Bronchial epithelial cell (primary cell): ENCODE measurements at places on chromosomes 7 and 10.
A peak's percentile ranks its signal among the peaks of the same experiment; 100 is the strongest.

GRCh38 chr7:101106386-101106785 lies 20.5 kb upstream of the SERPINE1 start:
- no peak for DNase-seq

- no peak for DNase-seq
These were observed 73.9 kb upstream of the SMNDC1 start for GRCh38 chr10:110378533-110379108.

GRCh38 chr7:139647814-139648390 lies 124.4 kb downstream of the CLEC2L start:
- DNase-seq, result no peak

DNA sequence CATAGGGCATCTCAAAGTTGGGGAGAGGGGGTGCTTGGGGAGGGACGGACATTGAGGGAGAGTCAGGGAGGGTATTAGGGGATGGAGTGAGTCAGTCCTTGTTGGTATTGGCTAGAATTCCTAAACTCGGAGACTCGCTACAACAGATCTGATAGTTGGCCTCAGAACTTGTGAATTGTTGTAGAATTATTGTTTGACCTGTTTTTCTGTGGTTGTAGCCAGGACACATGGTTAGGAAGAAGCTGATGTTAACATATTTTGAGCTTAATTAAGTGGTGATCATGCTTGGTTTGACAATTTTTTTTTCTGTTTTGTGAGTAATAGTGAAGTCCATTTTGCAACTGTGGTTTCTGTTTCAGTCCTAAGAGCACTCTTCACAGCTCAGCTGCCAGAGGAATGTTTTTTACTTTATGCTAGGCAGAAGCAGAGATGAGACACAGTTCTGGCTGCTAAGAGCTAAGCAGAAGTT lies 1190.3 kb upstream of the C7orf33 start:
- no peak for DNase-seq

- DNase-seq, result no peak
These were observed 8.4 kb downstream of the LAMB1 start for GRCh38 chr7:107994421-107995030.

- no peak for DNase-seq
These were observed 799.5 kb upstream of the LRRN3 start for GRCh38 chr7:110291430-110291829.

GRCh38 chr7:90677486-90678404 lies 81.6 kb downstream of the CDK14 start:
- DNase-seq, result no peak

DNA sequence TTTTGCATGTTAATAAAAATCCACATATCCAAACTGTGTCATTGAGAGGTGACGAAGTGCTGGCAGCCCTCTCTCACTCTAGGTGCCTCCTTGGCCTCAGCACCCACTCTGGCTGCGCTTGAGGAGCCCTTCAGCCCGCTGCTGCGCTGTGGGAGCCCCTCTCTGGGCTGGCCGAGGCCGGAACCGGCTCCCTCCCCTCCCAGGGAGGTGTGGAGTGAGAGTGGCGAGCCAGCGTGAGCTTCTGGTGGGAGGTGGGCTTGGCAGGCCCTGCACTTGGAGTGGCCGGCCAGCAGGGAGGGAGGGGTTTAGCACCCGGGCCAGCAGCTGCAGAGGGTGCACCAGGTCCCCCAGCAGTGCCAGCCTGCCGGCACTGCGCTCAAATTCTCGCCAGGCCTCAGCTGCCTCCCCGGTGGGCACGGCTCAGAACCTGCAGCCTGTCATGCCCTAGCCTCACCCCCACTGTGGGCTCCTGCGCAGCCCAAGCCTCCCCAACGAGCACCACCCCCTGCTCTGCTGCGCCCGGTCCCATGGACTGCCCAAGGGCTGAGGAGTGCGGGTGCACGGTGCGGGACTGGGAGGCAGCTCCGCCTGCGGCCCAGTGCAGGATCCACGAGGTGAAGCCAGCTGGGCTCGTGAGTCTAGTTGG lies 11.1 kb downstream of the YAE1 start:
- DNase-seq, result no peak

DNA sequence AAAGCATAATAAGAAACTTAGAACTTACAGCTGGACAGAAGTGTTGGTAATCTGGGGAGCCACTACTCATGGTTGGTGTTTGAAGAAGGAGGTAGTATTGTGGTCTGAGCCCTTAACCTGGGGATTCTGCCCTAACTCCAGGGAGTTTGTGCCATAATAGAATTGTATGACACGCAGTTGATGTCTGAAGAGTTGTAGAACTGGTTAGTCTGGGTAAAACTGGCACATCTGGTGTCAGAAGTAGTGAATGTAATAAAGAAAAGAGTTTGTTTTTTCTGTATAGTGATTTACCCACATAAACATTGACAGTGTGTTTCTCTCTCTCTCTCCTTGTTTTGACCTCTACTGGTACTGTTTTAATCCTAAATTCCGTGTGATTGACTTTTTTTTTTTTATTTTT lies 448.1 kb upstream of the SEMA3D start:
- DNase-seq, result peak; percentile 33

GRCh38 chr7:54778166-54778565 lies 19.2 kb upstream of the SEC61G start:
- DNase-seq, result peak; percentile 11

GRCh38 chr7:124085179-124085578 lies 52.3 kb upstream of the TMEM229A start:
- peak; percentile 44 for DNase-seq

- DNase-seq, result no peak
These were observed 89.7 kb upstream of the NAMPT start for GRCh38 chr7:106374437-106374836.

DNA sequence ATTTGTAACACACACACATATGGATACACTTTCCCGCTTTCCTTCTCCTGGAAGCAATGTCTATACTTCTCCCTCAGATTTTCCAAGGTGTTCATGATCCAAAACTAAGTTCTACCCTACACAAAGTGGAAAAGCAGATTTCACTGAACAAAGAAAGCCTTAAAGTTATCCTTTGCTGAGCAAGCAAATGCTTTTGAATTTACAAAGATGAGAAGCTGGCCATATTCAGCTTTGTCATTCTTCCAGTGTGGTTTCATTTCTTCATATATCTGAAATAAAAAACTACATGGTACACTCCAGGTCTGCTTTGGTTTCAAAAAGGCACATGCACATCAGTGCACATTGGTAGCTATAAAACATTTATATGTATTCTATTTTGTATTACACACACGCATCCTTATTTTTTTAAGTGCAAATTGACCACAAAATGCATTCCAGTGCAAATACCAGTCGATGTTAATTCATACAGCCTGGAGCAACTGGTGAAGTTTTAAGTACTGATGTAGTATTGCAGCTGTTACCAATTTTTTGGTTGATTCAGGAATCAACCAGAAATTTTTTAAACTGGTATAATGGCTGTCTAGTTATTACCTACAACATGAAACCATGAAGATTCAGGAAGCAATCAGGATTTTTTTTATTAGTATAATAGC lies 65.5 kb upstream of the SRPK2 start:
- peak; percentile 75 for DNase-seq

GRCh38 chr7:36208997-36209813 lies 56.2 kb downstream of the EEPD1 start:
- DNase-seq, result peak; percentile 44

DNA sequence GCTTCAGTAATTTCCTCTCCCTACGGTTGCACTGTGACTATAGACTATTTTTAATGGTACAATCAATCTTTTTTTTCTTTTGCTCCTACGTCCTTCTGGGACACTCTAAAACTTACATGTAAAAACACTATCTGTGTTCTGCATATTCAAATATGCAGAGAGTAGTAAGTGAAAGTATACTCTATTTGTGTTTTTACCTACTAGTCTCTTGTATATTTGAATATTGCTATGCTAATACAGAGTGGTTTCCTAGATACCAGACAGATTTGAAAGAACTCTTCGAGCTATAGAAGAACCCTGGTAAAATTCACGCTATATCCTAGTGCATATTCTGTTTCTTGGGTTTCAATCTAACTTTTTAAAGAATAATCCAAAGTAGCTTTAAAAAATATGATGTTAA lies 200.8 kb upstream of the LRRN3 start:
- DNase-seq, result no peak

- DNase-seq, result no peak
These were observed 54.1 kb downstream of the CDK6 start for GRCh38 chr7:92782236-92782635.

DNA sequence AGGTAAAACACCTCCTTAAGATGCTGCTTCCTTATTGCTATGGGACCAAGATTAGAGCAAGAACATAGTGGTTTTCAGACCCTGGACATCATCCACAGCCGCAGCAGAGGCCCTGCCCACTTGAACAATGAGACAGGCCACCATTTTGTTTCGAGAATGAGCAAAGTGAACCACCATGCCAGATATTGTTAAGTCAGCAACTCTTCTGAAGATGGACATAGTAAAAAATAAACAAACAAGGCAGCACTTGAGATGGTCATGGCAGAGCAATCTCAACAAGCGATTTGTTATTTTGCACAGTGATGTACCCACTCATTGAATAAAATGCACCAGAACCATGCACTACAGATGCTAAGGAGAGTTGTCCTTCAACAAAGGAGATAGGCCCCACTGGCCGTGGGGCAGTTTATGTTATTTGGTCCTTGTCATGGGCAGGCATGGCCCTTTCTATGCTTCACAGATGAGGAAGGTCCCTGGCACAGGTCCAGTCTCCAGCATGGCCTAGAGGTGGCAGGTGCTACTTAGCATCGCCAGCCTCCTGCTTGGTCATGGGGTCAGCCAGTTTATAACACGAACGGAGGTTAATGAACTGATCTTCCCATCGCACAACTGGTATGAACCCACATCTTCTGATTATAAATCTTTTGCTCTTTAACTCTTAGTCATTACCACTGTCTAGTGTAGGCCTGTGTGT lies 44.1 kb downstream of the IKZF1 start:
- no peak for DNase-seq

- no peak for DNase-seq
These were observed 73.4 kb downstream of the GPR141 start for GRCh38 chr7:37756797-37757551.

- DNase-seq, result no peak
These were observed 137.7 kb downstream of the NEUROD6 start for GRCh38 chr7:31202801-31203200.

- peak; percentile 36 for DNase-seq
These were observed 1132.3 kb downstream of the XPNPEP1 start for GRCh38 chr10:108791030-108791429.

DNA sequence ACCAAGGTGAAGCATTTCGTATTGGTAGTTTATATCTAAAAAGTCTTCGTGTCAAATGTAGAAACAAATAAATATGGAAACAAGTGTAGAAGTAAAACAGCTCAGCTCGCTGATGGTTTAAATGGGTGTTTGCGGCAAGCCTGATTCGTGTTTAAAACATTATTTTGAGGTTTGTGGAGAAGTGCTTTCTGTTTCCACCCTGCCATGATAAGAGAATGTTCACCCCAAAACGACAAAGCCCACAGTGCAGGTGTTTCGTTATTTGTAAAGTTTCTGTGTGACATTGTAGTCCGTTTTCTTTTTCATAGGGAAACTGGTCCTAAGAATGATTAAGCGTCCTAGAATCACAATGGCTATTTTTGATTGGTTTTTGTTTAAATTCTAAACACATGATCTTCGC lies 316.2 kb upstream of the SHH start:
- DNase-seq, result no peak

DNA sequence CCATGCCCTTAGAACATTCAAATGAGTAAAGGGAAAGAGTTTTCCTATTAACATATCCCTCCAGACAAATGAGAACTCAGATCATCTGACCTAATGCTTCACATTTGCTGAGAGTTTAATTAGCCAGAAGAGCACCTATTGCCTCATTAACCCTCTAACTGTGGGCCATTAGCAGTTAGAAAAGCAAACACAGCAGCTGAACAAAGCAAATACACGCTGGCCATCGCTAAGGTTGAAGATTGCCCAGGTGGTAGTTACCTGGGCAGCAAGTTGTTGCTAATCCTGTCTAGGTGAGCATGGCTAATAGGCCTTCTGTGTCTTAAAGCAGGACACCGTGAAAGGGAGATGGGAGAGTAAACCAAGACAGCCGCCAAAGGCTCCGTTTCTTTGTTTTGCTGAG lies 49.9 kb upstream of the UCN3 start:
- no peak for DNase-seq

DNA sequence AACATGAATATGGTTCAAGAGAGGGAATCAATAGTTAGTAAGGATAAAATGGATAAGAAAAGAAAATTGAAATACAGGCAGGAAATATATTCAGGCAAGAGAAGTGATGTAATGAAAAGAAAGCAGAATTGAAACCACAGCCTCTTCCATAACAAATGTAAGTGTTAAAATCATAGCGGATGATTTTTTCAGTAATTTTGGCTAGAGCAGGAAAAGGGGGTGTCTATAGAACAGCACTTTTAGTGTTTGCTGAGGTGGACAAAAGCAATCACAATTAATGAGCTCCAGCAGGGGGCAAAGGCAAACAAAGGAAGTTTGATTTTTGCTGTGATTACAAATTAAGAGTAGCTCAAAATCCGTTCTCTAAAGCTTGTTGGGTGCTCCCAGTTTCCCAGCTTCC lies 79.0 kb downstream of the TRIL start:
- DNase-seq, result no peak

DNA sequence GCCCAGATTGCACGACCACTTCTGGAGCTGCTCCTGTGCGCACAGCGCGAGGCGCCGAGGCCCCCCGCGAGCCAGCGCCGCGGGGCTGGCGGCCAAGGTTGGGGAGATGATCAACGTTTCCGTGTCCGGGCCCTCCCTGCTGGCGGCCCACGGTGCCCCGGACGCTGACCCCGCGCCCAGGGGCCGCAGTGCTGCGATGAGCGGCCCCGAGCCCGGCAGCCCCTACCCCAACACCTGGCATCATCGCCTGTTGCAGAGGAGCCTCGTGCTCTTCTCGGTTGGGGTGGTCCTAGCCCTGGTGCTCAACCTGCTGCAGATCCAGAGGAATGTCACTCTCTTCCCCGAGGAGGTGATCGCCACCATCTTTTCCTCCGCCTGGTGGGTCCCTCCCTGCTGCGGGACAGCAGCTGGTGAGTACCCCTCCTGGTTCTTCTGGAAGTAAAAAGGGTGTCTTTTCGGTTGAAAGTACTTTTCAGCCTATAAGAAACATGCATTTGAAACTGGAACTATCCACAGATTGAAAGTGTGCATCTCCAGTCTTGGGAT lies 683 bp downstream of the INSIG1 start:
- no peak for DNase-seq

- no peak for DNase-seq
These were observed 745.1 kb downstream of the CNTNAP2 start for GRCh38 chr7:146861701-146862100.

GRCh38 chr10:93299606-93300287 lies 182.4 kb downstream of the MYOF start:
- no peak for DNase-seq

GRCh38 chr10:19970256-19970655 lies 154.0 kb downstream of the PLXDC2 start:
- no peak for DNase-seq

GRCh38 chr10:82150123-82150900 lies 275.3 kb downstream of the NRG3 start:
- no peak for DNase-seq

DNA sequence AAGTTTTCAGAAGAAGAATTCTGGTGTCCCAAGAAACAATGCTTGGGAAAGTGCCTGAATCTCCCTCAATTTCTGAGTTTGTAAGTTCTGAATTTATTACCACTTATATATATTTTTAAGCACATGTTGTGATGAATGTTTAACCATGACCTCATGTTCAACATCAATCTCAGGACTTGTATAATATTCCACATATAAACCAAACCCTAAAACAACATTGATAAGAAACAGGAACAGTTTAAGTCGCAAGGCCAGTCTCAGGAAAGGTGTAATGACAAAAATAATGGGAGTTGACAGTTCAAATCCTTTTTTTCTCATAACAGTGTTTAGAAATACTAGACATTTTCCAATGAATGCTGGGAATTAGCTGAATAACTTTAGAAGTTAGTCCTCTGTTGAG lies 22.8 kb downstream of the NRP1 start:
- DNase-seq, result no peak
